ENCODE measurements at places on chromosomes 12 and 14.

DNA sequence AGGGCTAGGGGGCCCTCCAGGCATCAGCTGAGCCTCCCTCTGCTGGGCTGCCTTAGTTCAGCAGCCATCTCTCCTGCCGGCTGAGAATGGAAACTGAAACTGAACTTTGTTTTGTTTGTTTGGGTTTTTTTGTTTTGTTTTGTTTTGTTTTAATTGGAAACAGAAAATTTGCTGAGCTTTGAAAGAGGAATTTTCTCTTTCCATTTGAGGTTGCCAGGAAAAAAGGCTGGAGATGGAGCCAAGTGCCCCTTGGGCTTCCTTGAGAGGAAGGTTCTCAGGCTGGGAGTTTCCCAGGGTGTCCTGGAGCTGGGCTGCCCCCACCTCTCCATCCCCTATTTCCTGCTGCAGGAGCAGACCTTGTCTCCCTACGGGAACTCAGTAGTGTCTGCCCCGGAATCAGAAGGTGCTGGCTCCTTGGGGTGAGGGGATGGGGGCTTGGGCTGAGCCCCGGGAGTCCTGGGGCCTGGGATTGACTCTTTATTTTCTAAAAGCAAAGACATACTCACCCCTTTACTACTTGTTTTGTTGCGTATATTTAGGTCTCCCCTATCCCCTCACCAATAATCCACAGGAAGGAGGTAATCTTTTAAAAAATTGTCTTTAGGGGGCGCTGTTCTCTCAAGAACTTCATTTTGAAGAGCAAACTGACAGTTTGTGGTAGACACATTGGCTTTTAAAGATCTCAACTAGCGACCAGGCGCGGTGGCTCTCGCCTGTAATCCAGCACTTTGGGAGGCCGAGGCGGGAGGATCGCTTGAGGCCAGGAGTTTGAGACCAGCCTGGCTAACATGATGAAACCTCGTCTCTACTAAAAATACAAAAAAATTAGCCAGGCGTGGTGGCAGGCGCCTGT, 21.3 kb upstream of the OASL start:
- DNase-seq = peak; percentile 86

DNA sequence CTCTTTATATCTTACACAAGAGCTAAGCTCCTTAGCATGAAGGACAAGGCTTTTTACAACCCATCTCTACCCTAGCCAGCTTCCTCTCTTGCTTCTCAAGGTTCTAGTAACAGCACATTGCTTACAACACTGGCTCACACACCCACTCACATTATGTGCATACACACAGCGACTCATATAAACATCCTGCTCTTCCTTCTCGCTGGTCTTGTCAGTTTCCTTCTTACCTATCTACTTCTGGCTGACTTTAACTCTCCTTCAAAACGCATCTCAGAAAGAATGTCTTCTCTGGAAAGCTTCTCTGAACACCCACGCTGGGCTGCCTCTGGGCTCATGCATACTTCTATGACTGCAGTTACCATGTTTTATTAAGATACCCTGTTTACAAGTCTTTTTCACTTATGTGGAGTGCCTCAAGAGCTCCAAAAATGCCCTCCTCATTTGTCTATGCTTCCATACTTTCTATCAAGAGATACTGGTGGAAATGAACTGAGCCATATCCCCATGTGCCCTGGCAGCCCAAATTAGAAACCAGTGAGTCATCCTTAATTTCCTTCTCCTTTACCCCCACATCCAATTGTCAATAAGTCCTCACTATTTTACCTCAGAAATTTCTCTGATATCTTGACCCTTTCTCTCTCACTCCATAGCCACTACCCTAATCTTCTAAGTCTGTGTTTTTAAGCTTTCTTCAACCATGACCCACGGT, 126.9 kb upstream of the KRAS start:
- DNase-seq = peak; percentile 25

DNA sequence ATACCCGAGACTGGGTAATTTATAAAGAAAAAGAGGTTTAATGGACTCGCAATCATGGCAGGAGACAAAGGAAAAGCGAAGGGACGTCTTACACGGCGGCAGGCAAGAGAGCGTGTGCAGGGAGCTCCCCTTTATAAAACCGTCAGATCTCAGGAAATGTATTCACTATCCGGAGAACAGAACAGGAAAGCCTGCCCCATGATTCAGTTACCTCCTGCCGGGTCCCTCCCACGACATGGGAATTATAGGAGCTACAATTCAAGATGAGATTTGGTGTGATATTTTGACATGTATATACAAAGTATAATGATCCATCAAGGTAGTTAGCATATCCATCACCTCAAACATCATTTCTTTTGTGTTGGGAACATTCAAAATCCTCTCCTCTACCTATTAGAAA, 2.3 kb upstream of the CDCA4 start:
- no peak for DNase-seq

GRCh38 chr12:118013283-118013682, 3.2 kb upstream of the RFC5 start:
- no peak for DNase-seq

Measured in GM12865 (cell line).